Tibial artery (tissue), 4 donors: ENCODE measurements at places on chromosomes 1 and 21.
A peak's percentile ranks its signal among the peaks of the same experiment; 100 is the strongest.

DNA sequence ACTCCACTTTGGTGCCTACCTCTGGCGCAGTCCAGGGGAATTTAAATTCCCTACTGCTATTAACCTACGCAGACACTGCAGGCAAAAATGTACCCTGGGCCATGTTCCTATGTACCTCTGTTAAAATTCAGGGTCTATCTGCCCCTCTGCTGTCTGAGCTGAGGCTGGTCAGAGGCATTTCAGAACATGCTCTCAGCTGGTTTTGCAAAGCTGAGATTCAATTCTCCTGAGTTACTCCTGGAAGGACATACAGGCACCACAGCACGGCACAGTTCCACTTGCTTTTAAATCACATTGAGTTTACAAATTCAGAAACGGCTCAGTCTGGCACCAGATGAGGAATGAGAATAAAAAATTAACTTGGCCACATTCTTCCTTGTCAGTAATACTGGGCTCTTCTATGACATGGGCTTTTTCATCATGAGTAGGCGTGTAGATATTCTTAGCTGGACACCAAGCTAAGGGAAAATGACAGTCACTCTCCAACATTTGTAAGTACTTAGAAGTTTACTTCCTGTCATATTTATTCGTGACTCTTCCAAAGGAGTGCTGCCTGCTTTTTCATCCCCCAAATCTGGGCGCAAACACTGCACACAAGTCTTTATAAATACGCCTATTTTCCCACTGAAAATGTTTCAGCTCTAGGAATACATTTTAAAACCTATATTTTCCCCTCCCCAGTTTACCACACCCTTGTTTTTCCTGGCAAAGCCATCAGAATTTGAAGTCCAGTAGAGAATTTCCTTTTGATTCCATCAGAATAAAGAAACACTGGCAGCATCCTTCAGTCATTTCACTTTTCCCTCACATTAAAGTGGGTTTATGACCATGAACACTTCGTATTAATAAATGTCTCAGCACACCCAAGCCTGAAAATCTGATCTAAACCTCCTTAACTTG, 1.9 kb downstream of the C1orf198 start:
- H3K27me3 ChIP-seq: no peaks in the 10 kb centered on the region
- peak overlapping the region; percentile 83 for H3K4me3 ChIP-seq
- H3K27ac ChIP-seq: peak overlapping the region; percentile 97
- peak; percentile 48 for DNase-seq

DNA sequence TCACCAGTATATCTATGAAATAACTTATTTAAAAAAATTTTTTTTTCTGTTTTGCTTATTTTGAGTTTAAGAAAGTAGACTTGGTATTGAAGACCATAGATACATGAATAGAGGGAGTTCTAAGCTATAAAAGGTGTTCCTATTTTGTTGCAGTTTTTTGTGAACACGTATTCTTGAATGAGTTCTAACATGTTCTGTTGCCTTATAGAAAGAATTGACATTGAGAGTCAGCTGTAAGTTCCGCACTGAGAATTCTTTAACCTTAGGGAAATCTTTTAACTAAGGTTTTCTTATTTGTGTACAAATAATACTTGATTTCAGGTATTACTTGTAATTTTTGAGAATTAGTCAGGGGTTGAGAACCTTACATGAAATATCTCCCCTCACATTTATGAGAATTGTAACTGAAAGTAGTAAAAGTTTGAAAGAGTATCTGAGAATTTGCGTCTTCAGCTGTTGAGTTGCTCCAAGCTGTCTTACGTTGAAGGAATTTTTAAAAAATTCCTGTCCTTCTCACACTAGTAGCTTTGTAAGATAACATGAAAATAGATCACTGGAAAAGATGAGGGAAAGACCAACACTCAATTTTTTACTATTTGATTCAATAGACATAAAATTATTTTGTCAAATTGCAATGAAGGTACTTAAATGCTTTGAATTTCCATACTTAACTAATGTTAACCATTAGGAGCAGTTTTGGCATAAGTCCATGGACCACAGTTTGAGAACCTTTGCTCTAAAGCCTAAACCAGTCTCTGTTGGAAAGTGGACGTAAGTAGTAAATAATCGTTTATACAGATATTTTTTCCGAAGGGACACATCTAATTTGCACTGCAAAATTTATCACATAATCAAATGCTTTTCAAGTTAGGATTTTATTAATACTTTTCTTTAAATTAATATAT, 3.8 kb downstream of the DR1 start:
- H3K36me3 ChIP-seq: peaks cover 7% of the 10 kb centered on the region
- no peaks in the 10 kb centered on the region for H3K27me3 ChIP-seq
- H3K4me3 ChIP-seq: peak overlapping the region; percentile 81
- DNase-seq: no peak
- H3K4me1 ChIP-seq: peaks cover 12% of the 10 kb centered on the region

DNA sequence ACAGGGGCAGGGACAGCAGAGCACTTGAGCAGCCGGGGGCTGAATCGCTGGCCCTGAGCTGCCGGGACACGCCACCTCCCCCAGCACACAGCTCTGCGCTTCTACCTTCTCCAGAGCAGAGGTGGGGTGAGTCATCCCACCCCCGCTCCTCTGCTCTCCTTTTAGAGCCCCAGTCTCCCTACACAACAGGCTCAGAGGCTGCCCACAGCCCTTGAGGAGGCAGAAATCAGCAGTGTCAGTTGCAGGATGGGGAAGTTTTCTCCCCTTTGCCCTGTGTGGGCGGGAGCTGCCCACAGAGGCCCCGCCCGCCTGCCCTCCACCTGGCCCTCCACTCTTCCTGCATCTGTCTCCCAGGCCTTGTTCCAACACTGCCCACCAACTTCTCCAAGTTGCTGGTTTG, 94.6 kb downstream of the STUM start:
- no peak for DNase-seq
- no peak overlapping the region for H3K4me3 ChIP-seq
- no peaks in the 10 kb centered on the region for H3K4me1 ChIP-seq
- peaks cover 40% of the 10 kb centered on the region for H3K36me3 ChIP-seq
- no peaks in the 10 kb centered on the region for H3K27me3 ChIP-seq
- no peak overlapping the region for H3K27ac ChIP-seq

GRCh38 chr21:25573409-25574206, 33.7 kb downstream of the MRPL39 start:
- H3K27me3 ChIP-seq: no peaks in the 10 kb centered on the region
- peaks cover 25% of the 10 kb centered on the region for H3K4me1 ChIP-seq
- peaks cover 12% of the 10 kb centered on the region for H3K36me3 ChIP-seq
- no peak overlapping the region for H3K27ac ChIP-seq
- no peak overlapping the region for H3K4me3 ChIP-seq
- DNase-seq: no peak

GRCh38 chr1:202760589-202760988, 47.6 kb downstream of the KDM5B start:
- no peak overlapping the region for H3K27ac ChIP-seq
- no peaks in the 10 kb centered on the region for H3K27me3 ChIP-seq
- H3K36me3 ChIP-seq: peaks cover 91% of the 10 kb centered on the region
- H3K4me1 ChIP-seq: no peaks in the 10 kb centered on the region
- no peak for DNase-seq

DNA sequence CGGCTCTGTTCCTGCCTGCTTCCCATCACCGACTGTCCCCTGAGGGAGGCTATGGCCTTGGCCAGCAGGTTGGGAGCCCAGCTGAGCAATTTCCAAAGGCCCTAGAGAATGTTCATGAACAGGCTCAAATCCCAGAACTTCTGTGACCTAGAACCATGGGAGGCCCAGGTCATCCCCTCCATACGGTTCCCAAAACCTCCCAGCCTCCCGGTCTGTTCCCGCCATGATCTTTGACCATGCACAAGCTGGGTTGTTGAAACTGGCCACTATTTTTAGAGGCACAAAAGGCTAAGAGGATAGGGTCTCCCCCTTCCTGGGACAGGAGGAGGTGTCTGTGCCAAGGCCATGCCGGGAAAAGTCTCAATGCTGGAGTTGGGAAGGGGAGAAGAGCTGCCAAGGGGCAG, 27.5 kb downstream of the EPHA2 start:
- peaks cover 93% of the 10 kb centered on the region for H3K36me3 ChIP-seq
- no peak for DNase-seq
- no peaks in the 10 kb centered on the region for H3K4me1 ChIP-seq
- no peaks in the 10 kb centered on the region for H3K27me3 ChIP-seq
- H3K4me3 ChIP-seq: no peak overlapping the region
- H3K27ac ChIP-seq: peak overlapping the region; percentile 48

DNA sequence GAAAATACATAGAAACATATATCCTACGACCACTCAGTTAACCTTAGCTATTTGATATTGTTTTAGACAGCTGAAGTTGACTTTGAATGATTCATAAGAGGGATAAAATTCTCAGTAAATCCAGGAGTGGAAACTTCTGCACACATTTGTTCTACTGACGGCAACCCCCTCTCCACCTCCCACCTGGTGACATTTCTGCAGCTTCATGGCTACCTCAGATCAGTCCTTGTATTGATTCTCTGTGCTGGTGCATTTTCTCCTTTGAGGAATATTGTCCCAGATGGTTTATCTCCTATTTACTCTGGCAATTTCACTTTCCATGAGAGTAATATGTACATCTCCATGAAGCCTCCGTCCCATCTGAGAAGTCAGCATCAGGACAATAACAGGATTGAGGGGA, 57.7 kb upstream of the COA6 start:
- DNase-seq: no peak
- no peaks in the 10 kb centered on the region for H3K36me3 ChIP-seq
- H3K27me3 ChIP-seq: peaks cover 30% of the 10 kb centered on the region
- H3K4me3 ChIP-seq: no peak overlapping the region

- DNase-seq: no peak
- peak overlapping the region; percentile 97 for H3K4me3 ChIP-seq
- peak overlapping the region; percentile 85 for H3K27ac ChIP-seq
- H3K4me1 ChIP-seq: peaks cover 34% of the 10 kb centered on the region
- no peaks in the 10 kb centered on the region for H3K27me3 ChIP-seq
Measured at GRCh38 chr21:45983649-45983965, 2.0 kb downstream of the COL6A1 start.

DNA sequence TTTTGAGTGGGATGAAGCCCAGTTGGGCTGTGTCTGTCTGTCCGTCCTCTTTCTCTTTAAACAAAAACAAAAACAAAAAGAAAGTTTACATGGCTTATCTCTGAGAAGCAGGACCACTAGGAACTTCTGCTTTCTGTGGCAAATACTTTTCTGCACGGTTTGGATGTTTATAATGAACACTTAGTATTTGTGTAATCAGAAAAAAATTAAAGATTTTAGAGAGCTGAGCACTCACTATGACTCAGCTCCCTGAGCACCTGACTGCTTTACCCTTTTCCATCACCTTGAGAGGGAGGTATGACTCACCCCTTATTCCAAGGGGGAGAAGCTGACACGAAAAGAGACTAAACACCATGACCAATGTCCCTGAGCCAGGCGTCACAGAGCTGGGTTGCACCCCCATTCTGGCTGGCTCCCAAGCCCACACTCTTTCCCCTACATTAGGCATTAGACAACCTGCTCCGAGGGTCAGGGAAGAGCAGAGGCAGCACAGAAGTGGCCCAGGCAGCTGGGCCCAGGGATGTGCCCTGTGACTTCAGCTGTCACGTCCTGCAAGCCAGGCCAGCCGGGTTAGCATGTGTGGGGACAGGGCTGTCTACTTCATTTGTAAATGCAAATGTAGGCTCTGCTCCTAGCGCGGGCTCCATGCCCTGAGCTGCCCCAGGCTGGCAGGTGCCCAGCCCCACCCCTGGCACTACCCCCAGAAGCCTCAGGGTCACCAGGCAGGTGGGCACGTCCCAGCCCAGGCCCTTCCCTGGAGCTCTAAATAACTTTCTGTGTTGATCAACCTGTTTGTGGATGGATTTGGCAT, 30.4 kb downstream of the RAP1GAP start:
- peaks cover 56% of the 10 kb centered on the region for H3K27me3 ChIP-seq
- no peak overlapping the region for H3K4me3 ChIP-seq
- no peak for DNase-seq
- H3K36me3 ChIP-seq: no peaks in the 10 kb centered on the region
- peaks cover 8% of the 10 kb centered on the region for H3K4me1 ChIP-seq

- no peak overlapping the region for H3K4me3 ChIP-seq
- no peaks in the 10 kb centered on the region for H3K36me3 ChIP-seq
- no peak overlapping the region for H3K27ac ChIP-seq
- H3K4me1 ChIP-seq: no peaks in the 10 kb centered on the region
- DNase-seq: no peak
Measured at GRCh38 chr1:17829579-17829978, 74.4 kb downstream of the ACTL8 start.

- no peaks in the 10 kb centered on the region for H3K36me3 ChIP-seq
- H3K4me3 ChIP-seq: no peak overlapping the region
- H3K27ac ChIP-seq: no peak overlapping the region
Measured at GRCh38 chr21:42964546-42965210, 9.7 kb upstream of the PKNOX1 start.

DNA sequence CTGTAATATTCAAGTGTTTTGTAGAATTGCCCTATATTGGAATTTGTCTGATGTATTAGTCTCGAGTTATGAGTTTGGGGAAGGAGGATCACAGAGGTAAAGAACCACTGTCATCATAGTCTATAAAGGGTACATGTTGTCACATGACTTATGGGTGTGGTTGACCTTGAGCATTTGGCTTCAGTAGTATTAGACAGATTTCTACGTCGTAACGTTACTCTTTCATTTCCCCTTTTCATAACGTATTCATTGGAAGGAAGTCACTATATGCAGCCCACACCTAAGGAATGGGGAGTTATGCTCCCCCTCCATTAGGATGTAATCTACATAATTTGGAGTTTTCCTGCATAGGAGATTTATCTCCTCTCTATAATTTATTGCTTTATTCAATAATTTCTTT, 110.1 kb upstream of the VAV3 start:
- no peaks in the 10 kb centered on the region for H3K4me1 ChIP-seq
- H3K27me3 ChIP-seq: no peaks in the 10 kb centered on the region
- H3K27ac ChIP-seq: no peak overlapping the region
- H3K4me3 ChIP-seq: no peak overlapping the region
- no peaks in the 10 kb centered on the region for H3K36me3 ChIP-seq

DNA sequence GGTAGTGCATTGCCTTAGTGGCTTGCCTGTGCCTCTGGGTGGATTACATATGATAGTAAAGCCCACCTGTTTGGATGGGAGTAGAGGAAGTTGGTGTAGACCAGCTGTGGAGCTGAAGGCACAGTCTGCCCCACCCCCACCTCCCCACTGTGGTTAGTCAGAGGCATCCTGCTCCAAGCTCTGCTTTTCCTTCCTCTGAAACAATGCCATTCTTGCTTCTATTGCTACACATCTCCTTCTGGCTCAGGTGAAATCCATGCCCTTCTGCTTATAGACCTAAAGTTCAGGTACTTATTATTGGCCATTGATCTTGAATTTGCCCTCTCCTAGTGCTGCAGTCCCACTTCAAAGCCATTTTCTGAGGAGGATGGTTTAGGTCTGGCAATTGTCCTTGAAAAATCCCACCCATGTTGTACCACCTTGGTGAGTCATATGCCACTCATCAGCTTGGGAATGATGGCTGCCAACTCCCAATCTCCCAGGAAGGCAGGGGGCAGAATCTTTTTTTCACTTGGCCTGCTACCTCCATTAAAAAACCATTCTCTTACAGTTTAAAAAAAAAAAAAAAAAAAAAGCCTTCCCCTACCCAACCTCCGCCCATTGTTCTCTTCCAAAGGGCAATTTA, 6.7 kb upstream of the TXLNA start:
- H3K36me3 ChIP-seq: peaks cover 30% of the 10 kb centered on the region
- H3K4me3 ChIP-seq: no peak overlapping the region
- no peak overlapping the region for H3K27ac ChIP-seq

GRCh38 chr1:62728963-62729362, 40.8 kb upstream of the DOCK7 start:
- no peak overlapping the region for H3K4me3 ChIP-seq
- no peak overlapping the region for H3K27ac ChIP-seq
- no peaks in the 10 kb centered on the region for H3K36me3 ChIP-seq
- no peaks in the 10 kb centered on the region for H3K27me3 ChIP-seq
